ENCODE measurements at places on chromosomes 2 and 18.

GRCh38 chr18:38867680-38868079, 1302.1 kb upstream of the CELF4 start:
- DNase-seq: no peak

DNA sequence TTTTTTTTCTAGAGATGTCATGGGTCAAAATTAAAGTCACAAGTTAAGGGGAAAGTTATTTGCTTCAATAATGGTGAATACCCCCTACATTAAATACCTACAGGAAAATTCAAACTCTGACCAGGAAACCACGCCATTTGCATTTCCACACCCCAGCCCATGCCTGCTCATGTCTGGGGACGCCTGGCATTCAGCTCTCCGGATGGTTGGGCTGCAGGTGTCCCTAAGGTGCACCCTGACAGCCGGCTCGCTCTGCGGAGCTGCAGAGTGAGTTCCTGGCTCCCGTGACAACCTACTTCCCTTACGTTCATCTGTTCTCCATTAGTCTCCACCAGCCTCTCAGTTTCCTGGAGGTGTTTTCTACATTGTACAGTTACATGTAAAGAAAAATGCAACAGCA, 122.7 kb upstream of the RIOK3 start:
- DNase-seq: peak; percentile 91

DNA sequence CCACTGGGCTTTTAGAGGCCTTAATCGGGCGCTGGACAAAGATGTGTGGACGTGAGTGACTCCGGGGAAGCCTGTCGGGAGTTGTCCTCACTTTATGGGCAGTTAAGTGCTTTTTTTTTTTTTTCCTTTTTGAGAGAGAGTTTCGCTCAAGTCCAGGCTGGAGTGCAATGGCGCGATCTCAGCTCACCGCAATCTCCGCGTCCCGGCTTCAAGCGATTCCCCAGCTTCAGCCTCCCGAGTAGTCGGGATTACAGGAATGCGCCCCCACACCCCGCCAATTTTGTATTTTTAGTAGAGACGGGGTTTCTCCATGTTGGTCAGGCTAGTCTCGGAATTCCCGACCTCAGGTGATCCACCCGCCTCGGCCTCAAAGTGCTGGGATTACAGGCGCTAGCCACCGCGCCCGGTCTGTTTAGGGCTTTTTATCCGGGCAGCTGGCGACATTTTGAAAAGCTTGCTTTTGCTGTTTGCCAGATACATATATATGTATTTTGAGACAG, 1.5 kb downstream of the MSH6 start:
- DNase-seq: no peak

DNA sequence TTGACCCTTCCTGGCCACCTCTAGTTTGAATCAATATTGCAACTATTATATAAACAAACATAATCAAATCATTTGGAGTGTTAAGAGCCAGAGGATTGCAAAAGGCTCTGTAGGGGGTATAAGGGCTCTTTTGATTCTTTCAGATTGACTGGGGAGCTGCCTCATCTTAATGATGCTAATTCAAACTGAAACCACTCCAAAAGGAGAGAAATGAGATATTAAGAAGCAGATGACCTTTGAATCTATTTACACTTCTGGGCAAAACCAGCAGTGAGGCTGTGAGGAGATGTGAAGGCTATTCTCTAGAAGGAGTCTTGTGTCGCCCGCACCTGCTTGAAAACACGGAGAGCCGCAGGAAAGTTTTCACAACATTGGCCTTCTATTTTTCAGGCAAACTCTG, 311.2 kb upstream of the CRIM1 start:
- peak; percentile 40 for DNase-seq

- peak; percentile 34 for DNase-seq
Observed at GRCh38 chr18:77059294-77059916, 73.2 kb downstream of the MBP start.

DNA sequence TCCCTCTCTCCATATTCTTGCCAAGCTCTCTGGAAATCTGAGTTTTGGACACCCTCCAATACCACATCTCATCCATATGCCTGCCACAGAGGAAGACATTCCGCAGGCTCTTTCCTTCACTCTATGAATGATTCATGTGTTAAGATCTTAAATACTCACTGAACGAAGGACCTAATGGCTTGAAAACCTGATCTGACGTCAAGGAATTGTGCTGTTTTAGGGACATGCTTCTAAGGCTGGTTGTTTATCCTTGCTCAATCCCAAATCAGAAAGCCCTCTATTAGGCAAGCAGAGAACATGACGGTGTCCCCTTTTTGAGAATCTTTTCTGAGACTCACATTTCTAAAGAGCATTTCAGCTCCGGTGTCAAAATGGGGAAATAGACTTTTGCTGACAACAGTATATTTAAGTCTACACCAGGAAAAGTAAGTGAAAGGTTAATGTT, 83.7 kb upstream of the GALNT5 start:
- DNase-seq: no peak

DNA sequence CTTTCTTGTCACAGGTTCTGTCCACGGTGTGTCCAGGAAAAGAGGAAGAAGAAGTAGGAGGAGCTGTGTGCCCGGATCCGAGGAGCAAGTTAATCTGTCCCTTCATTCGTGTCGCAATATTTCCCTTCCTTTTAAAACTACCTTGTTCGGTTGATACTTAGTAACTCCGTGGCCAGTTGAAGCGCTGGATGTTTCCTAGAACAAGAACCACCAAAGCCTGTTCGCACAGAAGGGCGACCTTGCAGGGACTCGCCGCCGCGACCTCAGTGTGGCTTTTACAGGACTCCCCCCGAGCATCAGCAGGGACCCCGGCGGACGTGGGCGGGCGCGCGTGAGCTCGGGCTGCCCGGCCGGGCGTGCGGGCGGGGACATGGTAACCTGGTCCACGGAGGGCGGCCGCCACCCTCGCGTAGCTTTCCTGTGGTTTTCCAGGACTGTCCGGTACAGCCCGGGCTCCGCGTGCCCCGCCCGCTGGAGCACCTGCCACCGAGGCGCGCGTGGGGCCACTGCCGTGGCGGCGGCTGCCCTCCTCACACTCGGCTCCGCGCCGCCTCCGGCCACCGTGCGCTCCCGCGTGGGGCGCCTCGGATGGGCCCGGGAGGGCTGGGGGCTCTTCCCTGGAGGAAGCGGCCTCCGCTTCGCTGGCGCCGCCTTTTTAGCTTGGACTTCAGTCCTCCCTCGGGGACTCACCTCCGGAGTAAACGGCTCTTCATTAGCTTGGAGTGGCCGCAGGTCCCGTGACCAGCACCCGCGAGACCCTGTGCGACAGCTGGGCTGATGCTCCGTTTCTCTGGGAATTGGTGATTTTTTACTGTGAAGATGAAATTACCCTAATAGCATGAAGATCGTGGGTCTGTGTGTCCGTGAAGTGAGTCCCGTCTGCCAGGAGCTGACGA, 9.2 kb upstream of the D2HGDH start:
- no peak for DNase-seq

- no peak for DNase-seq
Observed at GRCh38 chr2:66024391-66024790, 410.5 kb upstream of the MEIS1 start.

GRCh38 chr18:53115876-53116585, 776.0 kb downstream of the DCC start:
- no peak for DNase-seq

DNA sequence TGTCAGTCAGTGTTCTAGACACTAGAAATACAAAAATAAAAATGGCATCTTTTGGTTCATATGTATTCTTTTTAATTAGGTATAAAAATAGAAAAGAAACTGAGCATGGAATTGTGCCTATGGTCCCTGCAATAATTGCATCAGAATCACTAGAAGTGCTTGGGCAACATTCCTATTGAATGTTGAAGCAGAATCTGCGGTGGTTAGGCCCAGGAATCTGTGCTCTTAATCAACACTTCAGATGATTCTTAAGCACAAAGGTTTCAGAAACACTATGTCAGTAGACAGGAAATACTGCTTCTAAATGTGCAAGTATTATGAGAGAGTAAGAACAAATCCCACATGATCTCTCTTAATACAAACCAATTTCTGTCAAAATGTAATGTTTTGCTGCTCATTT, 20.3 kb upstream of the RBBP8 start:
- no peak for DNase-seq

DNA sequence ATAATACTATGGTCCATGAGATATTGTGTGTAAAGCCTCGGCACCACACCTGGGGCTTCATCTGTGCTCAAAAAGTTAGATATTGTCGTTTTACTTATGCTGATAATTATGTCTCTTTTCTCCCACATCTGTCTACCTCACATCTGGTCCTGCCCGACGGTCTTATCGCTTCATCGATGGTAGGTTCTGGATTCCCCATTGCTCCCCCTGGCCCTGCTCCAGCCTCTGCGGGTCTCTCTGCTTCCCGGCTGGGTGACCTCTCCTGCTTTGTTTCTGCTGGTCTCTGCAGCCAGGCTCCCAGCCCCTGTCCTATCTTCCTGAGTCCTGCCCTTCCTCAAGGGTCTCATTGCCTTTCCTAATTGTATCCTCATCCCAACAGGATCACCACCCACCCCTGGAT, 294.2 kb downstream of the NDUFA10 start:
- DNase-seq: no peak

DNA sequence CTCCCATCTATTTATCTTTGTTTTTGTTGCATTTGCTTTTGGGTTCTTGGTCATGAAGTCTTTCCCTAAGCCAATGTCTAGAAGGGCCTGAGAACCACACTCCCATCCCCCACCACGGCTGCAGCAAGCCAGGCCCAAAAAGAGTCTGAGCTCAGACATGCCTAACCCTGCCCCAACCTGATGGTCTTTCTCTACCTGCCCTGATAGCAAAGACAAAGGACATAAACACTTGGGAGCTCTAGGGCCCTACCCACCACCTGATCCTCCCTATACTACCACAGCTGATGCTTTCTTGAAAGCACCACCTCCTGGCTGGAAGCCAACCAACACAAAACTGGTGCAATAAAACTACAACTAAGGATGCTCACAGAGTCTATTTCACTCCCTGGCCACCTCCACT, 233.4 kb downstream of the WDR7 start:
- no peak for DNase-seq

DNA sequence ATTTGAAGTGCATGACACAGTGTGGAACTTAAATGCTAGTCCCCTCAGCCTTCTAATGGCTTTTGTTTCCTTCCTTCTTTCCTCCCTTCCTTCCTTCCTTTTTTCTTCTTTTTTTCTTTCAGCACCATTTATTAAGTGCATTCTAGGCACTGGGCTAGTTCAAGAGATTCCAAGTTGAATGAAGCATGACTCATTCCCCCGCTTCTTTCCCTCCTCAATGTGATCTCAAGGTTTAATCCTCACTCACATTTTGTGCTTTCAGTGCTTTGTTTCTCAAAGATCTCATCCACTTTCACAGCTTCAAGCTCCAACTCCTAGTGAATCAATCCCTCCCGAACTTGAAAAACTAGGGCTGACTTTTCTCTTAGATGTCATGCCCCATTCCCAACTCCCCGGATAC, 90.1 kb downstream of the LBH start:
- DNase-seq: no peak

- DNase-seq: peak; percentile 49
Observed at GRCh38 chr2:43950383-43951008, 45.3 kb downstream of the LRPPRC start.

DNA sequence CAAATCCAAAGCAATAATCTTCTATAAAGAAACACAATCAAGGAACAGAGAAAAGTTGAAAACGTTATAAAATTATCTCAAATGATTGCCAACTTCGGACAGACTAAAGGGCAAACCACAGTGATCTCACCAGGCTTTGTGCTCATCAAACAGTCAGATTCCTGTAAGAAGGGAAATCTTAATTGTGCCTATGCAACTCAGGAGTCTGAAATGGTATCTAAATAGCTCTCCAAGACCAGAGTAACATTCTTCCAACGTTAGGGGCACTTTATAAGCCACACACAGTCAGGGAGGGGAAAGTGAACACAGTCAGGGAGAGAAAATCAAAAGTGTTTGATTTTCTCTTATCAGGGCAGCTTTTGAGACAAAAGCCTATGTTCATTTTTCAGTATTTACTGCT, 29.4 kb downstream of the PLEKHM3 start:
- DNase-seq: no peak

- DNase-seq: peak; percentile 49
Observed at GRCh38 chr2:186641807-186642321, 52.0 kb upstream of the FAM171B start.

DNA sequence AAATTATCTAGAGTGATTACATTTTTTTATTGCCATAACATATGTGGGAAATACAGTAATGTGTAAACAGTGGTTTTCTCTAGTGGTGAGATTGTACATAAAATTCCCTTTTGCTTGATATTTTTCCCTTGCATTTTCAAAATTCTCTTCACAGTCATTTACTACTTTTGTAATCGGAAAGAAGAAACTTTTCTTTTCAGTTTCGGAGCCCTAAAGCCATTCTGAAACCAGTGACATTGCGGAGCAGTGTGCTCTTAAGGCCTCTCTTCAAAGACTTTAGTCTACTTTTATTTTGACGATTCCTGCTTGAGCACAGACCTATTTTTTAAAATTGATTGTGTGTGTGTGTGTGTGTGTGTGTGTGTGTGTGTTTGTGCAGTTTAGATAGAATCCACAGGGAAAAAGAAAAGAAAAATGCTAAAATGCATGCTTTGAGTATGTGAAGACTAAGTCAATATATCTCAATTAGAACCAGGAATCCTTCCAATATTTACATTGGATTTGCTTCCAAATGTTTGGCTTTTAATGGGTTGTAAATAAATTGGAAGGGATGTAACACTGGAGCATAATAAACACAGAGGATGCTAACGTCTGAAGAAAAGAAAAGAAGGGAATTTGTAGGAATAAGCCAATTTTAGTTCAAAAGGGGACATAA, 357.4 kb downstream of the RND3 start:
- no peak for DNase-seq

DNA sequence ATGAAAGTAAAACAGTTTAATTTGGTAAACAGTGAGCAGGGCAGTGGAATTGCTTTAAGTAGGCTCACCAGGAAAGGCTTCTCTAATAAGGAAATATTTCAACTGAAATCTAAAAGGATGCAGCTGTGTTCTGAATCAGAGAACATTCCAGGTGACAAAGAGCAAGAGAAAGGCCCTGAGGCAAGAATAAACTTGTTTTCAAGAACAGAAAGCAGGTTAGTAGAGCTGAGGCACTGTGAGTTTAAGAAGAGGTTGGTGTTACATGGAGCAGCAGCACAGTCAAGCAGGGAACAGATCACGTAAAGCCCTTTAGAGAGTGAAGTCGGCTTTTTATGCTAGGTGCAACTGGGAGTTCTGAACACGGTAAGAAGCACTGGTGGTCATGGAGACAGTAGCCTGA, 57.0 kb upstream of the SCN1A start:
- DNase-seq: no peak

DNA sequence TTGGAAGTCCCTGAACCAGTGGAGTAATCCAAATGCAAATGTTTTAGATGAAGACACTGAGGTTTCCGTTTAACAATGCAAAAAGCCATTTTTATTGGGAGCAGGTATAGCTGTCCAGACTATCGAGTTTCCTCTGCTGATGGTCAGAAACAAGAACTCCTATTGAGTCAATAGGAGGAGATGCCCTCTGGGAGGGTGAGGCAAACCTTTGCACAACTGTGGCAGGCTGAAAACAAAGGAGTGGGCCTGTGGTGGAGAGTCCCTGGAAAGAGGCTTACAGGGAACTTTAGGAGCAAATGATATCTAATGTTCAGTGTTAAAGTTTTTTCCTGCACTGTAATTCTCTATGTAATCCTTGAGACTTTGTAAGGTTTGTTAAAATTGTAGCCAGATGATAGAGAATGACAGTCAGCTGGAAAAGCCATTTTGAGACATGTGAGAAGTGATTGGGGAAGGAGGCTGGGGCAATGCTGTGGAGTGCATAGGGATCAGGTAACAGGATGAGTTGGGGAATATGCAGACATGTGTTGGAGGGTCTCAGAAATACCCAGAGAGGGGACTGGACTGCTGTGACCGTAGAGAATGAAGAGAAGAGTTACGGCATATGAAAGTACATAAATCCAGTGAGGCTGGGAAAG, 15.1 kb upstream of the EML4 start:
- peak; percentile 69 for DNase-seq

All from NCI-H526 (cell line).